ENCODE measurements at places on chromosomes 7 and 10. TPM values are rescaled to one million over a fixed set of nuclear protein-coding genes. Genes with fewer than 3 reads are reported as not detected.

Gene CYP3A5
- total RNA-seq, result 3.1 TPM

Gene SPDYE16
- total RNA-seq, result under 0.01 TPM

Gene PRPS1L1
- not detected for total RNA-seq

Gene PUS7
- 5.8 TPM for total RNA-seq

Gene DPYSL4
- 2.7 TPM for total RNA-seq

All from bronchial smooth muscle cell (primary cell).